ENCODE measurements at places on chromosomes 3 and 15.

DNA sequence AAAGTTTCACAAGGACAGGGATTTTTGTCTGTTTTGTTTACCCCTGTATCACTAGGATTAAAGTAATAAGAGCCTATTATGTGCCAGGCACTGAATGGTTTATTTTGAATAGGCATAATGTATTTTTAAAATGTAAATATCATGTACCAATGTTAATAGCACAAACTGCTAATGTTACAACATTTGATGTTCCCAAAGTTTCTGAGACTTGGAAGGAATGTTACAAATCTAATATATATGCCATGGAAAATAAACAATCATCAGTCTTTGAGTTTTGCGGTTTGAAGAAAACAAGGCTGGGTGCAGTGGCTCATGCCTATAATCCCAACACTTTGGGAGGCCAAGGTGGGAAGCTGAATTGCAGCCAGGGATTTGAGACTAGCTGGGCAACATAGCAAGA lies 159.4 kb downstream of the CDIN1 start:
- DNase-seq = peak; percentile 60

DNA sequence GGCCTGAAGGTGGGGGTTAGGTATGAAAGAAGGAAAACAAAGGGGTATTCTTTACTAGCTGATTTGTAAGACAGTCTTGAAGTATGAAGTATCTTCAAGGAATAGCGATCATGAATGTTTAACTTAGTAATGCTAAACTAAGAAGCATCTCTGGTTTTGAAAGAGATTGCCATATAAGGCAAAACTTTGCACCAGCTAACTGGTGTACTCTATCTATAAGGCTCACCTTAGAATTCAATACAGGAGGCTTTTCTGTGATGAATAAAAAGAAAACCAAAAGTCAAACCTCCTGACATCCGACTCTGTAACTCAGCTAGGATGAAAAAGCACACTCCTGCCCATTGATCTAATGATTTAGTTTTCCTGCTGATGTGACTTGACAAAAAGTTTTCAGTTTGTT lies 54.7 kb downstream of the FOXP1 start:
- no peak for DNase-seq

- no peak for DNase-seq
Measured at GRCh38 chr15:99857836-99858235, 124.6 kb upstream of the LYSMD4 start.

DNA sequence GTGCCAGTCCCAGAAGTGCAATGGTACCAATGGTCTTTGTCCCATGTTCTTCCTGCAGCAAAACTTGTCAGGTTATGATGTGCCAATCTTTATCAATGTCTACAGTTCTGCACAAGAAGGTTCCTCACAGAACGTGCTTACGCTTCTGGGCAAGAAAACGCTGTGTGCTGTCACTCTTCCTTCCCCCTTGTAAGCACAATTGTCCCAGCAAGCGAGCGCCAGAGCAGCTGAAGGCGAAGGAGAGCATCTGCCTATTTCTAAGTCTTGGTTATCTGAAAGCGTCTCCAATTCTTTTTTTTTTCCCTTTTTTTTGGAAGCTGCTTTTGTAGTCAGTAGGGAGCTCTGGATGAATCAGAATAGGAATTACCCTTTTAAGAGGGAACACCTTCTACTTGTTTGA lies 514.4 kb downstream of the FGF12 start:
- no peak for DNase-seq

- no peak for DNase-seq
Measured at GRCh38 chr15:58241872-58242271, 103.7 kb downstream of the AQP9 start.

DNA sequence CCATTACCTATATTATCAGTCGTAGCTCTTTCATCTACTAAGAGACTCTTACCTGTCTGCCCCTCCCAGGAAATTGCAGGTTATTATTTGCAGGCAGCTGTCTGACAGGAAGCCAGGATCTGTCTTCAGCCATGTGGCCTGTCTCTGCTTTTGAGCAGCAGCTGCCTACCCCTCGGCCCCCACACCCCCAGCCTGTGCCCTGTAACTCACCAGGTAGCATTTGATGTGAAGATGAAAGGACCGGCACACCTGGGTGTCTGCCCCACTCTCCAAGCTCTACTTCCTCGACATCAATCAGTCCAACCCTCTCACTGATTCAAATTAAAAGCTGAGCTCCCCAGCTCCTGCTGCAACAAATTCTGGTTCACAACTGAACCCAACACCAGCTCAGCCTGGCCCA lies 197.2 kb upstream of the CTNNB1 start:
- DNase-seq = no peak

- no peak for DNase-seq
Measured at GRCh38 chr15:74903676-74904075, 3.0 kb downstream of the FAM219B start.

DNA sequence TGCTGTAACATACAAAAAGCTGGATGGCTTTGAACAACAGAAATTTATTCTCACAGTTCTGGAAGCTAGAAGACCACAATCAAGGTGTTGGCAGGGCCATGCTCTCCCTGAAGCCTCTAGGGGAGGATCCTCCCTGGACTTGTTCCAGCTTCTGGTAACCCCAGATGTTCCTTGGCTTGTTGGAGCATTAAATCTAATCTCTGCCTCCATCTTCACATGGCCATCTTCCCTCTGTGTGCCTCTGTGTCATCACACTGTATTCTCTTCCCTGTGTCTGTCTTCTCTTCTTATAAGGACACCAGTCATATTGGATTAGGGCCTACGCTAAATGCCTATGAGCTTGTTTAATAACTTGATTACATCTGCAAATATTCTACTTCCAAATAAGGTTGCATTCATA lies 109.5 kb downstream of the STAG1 start:
- no peak for DNase-seq

DNA sequence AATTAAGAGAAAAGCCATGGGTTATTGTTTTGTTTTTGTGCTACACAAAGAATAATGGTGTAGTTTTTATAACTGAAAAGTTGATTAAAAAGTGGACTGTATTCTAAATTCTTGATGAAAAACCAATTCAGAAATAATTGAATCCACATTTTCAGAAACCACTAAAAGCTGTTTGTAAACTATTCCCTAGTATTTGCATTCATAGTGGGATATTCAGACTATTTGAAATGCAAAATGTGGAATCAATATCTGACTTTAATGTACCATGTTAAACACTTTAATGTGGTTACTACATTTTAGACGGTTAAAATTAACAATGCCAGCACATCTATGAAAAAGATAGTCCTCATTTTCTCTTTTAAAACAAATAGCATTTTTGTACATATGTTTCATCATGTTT lies 104.6 kb downstream of the ZIC4 start:
- no peak for DNase-seq

GRCh38 chr3:191283400-191283799 lies 45.8 kb upstream of the CCDC50 start:
- DNase-seq = no peak

DNA sequence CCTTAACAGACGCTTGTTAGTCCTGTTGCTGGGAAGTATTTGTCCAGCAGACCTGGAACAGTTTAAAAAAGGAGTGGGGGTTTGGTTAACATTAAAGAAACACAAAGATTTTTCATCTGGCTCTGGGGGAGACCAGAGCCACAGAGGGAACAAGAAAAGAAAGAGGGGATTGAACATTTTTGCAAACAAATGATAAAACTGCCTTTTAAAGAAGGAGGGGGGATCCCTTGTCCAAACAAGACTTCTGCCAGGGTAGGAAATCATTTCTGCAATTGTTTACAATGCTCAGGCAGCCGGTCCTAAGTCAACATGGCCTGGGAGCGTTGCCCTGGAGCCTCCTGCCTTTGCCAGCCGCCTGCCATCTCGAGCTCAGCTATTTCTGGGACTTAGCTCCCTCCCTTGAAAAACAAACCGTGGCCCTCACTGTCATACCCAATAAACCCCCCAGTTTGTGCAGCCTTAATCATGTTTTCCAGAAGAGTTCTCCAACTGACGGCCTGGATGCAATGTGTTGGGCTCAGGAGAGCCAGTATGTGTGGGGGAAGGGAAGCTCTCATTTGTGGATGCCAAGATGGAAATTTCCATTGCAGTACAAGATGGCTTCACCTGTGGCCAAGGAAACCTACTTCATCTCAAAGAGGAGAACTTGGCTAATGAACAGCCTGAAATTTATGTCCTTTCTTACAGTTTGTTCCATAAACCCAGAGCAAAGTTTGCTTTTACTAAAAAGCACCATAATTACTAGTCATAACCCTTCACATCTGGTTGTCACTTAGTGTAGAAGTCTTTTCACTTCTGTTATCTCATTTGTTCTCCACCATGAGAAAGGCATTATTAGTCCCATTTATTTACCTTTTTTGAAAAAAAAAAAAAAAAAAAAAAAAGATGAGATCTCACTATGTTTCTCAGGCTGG lies 75.9 kb upstream of the RNU6-1 start:
- DNase-seq = peak; percentile 27

- peak; percentile 80 for DNase-seq
Measured at GRCh38 chr15:96330064-96330449, 443 bp upstream of the NR2F2 start.

- peak; percentile 31 for DNase-seq
Measured at GRCh38 chr15:59491062-59491461, 53.1 kb downstream of the FAM81A start.

- peak; percentile 80 for DNase-seq
Measured at GRCh38 chr3:142279965-142280590, 54.7 kb upstream of the GK5 start.

GRCh38 chr3:107414325-107414964 lies 37.2 kb downstream of the CCDC54 start:
- DNase-seq = no peak
